Right forelimb (tissue), 1 donor: ENCODE measurements at places on chromosomes 7 and 10.
A peak's percentile ranks its signal among the peaks of the same experiment; 100 is the strongest.

GRCh38 chr7:106480161-106480579, 180.8 kb downstream of the CCDC71L start:
- no peak for DNase-seq

DNA sequence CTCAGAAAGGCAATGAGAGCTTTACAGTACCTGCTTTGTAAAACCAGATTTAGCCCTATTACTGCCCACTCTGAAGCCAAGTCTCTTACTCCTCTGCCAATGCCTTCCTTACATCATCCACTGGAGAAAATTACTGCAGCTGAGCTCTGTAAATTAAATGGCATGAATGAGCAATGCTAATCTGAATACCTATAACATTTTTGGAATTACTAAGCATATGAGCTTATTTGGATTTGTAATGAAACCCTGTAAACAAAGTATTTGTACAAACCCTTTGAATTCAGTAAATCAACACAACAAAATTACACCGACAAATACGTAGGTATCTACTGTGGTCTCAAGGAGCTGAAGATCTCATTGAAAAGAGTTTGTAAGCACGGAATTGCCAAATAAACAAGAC, 12.1 kb upstream of the CCNY start:
- no peak for DNase-seq

GRCh38 chr7:157946398-157947060, 609.7 kb downstream of the DNAJB6 start:
- no peak for DNase-seq

- no peak for DNase-seq
These were observed 509.9 kb downstream of the PARD3 start for GRCh38 chr10:34305189-34305588.

GRCh38 chr10:6958254-6958653, 378.2 kb upstream of the PRKCQ start:
- no peak for DNase-seq

- DNase-seq, result no peak
These were observed 241.6 kb downstream of the CCDC7 start for GRCh38 chr10:32687546-32687945.

DNA sequence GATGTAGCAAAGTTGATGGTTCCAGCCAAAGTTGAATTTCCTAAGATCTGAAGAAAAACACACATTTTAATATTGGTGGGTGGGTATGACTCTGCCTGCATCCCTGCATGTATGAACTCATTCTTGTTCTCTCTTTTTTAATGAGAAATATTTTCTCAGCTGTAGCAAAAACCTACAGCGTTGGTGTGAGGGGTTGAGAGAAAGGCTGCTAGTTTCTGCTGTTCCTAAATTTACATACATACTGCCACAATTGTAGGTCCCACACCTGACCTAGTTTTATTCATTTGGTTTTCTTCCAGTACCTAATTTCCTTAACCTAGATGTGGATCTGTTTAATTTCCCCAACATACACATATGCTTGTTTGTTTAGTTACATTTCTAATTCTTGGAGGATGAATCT, 4.6 kb downstream of the AGFG2 start:
- DNase-seq, result no peak

DNA sequence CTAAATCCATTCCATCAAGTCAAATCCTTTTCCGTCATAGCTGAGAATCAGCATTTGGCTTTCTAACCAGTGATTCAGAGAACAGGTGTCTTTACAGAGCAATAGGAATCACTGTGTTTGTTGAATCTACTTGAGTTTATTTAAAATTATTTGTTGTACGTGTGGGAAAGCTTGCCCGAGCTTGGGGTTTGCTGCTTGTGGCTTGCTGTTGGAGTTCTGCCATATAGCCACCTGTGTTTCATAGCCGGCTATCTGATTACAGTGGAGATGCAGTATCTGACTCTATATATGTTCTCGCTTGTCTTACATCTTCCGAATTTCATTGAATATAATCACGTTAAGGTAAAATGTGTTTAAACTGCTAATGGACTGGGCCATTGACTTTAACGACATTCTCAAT, 274.3 kb upstream of the MKI67 start:
- DNase-seq, result no peak

GRCh38 chr10:86170255-86171108, 196.1 kb downstream of the GRID1 start:
- no peak for DNase-seq

GRCh38 chr10:27680006-27680557, 65.5 kb downstream of the MKX start:
- DNase-seq, result peak; percentile 56

DNA sequence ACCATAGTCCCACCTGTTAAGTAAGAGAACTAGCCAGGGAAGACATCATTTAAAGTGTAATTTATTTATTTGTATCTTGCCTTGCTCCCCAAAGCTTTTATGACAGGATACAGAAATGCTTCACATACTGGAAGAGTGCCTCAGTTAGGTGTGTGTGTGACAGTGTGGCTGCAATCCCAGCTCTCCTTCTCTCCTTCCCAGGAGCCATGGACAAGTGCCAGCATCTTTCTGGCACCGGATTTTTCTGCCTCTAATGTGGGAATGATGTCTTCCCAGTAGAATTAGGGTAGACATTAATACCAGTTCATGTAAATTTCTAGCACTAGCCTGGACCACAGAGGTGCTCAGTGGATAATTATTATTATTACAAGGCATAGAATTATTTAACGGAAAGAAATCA, 30.3 kb upstream of the ATXN7L1 start:
- DNase-seq, result peak; percentile 54

- no peak for DNase-seq
These were observed 501.0 kb downstream of the GLRX3 start for GRCh38 chr10:130637089-130637676.

GRCh38 chr7:148963583-148964482, 64.5 kb downstream of the PDIA4 start:
- DNase-seq, result peak; percentile 59

DNA sequence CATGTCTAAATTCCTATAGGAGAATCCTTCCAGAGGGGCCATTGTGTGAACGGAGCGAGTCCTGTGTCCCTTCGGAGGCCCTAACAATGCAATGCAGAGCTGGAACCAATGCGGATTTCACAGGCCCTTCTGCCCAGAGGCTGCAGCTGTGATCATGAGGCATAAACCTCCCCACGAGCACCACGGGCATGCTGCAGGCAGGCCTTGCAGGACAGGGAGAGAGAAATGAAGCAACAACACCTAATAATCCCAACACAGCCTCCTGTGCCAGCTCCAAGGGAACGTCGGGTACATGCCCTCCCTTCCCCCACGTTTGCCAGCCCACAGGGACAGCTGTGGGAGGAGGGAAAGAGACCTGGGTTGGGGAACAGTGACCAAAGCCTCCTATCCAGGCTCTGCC, 74.4 kb downstream of the TNS3 start:
- no peak for DNase-seq

DNA sequence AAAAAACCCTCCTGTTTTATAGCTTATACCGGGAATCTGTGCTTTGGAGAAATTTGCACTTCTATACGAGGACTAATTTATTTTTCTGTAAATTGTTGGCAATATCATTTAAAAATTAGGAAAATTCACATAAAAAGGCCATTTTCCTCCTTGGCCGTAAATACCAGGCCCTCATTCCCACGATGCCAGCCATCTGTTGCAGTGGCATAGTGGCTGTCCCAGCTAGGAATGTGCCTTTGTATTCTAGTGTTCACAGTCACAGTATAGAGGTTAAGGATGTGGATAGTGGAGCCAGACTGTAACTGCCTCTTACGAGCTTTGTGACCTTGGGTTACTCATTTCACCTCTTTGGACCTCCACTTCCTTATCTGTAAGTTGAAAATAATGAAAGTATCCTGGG, 312.5 kb downstream of the GPR158 start:
- no peak for DNase-seq

DNA sequence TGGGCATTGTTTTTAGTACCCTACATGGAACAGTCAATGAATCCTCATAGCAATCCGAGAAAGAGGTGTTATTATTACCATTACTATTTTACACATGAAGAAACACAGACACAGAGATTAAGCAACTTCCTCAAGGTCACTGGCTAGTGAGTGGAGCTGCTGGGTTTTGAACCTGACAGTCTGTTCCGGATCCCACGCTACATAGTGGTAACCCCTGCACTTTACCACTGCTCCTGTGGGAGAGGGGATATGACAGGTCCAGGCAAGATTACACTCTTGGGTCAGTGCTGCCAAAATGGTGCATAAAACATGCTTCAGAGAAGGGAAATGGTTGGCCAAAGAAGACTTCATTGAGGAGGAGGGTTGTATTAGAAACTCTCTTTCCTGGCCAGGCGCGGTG, 185.7 kb downstream of the XPNPEP1 start:
- DNase-seq, result no peak

GRCh38 chr10:72375585-72375984, 20.9 kb upstream of the DNAJB12 start:
- DNase-seq, result no peak

DNA sequence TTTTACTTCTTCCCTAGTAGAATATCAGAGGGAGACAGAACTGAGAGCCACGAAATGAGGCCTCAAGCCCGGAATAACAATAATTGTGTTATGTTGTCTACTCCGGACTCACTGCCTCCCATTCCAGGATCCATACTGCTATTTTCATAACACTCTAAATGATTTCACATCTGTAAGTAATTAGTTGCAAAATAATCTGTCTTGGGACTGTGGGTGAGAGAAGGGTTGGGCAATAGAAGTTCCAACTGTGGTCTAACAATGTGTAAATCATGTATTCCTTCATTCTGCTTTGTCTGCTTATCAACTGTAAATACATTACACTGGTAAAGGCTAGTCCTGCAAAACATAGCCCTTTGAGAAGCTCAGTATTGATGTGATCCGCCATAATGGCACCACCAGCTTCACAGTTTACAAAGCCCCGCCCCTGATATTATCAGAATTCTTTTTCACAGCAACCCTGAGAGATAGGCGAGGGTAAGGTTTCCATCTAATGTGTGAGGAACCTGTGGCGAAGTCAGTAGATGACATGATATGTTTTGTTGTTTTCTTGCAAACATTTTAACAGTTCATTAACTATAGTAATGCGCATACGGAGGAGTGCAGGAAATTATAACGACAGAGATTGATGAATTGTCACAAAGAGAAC, 265.7 kb upstream of the BMPER start:
- DNase-seq, result no peak

- no peak for DNase-seq
These were observed 61.7 kb upstream of the C1QL3 start for GRCh38 chr10:16583382-16583781.

GRCh38 chr10:71765176-71765904, 8.0 kb downstream of the VSIR start:
- no peak for DNase-seq

- DNase-seq, result peak; percentile 82
These were observed 30.6 kb downstream of the TLX1 start for GRCh38 chr10:101161494-101162299.

DNA sequence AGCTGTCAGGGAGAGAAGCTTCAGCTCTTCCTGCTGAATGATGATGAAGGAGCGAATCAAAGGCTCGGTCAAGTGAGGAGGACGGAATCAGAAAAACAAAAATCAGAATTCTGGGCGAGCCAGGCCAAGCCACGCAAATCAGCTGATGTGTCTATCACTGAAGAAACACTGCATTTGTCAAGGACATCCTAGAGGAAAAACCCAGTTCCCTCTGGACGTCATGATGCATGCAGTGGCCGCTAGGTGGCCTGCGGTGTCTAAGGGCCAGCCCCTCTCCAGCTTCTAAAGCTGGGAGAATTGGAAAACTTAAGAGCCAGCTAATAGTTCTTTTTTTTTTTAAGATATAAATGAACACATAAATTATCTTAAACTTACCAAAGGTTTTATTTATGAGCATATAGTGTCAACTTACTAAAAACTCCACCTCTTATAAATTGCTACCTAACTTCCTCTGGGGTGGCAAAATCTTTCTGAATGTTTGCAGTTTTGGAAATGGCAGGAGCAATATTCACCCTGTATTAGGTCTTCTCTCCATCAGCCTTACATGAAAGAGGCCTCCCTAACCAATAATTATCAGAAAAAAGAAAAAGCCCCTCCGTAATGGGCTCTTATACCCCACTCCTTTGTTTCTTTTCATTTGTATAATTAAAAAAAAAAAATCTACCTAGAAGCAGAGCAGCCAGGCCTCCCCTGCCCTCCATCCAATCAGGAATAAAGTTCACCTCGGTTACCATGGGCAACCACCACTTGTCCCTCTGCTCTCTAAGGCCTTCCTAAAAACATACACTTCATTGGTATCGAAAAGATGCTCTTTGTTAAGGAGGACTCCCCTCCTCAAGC, 186.8 kb downstream of the USP6NL start:
- peak; percentile 56 for DNase-seq

- DNase-seq, result no peak
These were observed 7.3 kb upstream of the RHOBTB1 start for GRCh38 chr10:60951272-60951724.

DNA sequence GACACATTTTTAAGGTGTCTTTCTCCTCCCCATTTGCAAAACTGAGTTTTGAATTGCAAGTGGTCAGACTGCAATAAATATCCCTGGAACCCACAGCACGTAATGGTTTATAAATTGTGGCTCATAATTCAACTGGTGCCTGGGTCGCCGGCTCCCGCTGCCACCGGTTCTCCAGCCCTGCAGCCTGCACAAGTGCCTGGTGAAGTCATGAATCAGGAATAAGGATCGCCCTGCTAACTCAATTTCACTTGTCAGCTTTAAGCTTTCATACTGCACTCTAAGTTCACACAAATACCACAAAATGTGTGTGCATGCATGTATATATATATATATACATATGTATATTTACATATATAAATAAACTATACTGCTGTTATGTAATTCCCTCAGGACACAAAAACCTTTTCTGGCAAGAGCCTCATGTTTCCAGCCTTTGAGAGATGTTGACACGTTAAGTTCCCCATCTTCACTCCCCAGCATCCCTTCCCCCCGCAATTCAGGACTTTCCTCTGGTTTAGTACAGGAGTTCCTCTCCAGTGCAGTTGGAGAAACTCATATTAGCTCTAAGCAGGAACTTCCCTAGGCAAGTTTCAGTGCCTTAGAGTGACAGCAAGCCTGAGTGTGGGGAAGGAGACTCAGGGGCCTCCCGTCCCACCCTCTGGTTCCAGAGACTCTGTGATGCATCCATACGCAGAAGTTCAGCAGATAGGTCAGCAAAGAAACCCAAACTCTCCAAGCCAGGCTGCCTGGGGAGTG, 129.2 kb upstream of the UNC5B start:
- peak; percentile 20 for DNase-seq

DNA sequence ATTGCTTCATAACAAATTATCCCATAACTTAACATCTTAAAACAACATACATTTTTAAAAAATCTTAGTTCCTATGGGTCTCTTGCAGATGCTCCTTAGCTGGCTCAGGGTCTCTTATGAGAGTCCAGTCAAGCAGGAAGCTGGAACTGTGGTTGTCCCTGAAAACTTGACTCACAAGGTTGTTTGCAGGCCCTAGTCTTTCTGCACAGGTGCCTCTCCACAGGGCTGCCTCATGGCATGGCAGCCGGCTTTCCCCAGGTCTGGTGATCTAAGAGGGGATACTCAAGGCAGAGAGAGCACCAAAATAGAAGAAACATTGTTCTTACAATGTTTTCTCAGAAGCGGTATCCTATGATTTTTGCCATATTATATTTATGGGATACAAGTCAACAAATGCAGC, 127.1 kb downstream of the CDK14 start:
- no peak for DNase-seq

- DNase-seq, result no peak
These were observed 102.0 kb upstream of the ARMC3 start for GRCh38 chr10:22825841-22826240.
